ENCODE measurements at places on chromosomes 6 and 20.

DNA sequence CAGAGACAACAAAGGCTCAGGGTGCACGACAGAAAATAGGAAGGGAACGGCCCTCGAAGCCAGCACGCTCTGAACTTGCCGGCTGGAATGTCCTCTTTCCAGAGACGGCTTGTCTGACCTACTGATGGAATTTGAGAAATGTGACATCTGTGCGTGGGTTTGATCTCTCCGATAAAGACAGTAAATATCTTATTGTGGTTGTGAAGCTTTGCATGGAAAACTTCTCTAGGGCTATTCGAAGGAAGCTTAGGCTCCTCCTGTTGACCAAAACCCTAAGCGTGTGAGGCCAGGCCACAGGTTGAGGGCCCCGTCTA lies 247.3 kb downstream of the ZNF217 start:
- DNase-seq = no peak

DNA sequence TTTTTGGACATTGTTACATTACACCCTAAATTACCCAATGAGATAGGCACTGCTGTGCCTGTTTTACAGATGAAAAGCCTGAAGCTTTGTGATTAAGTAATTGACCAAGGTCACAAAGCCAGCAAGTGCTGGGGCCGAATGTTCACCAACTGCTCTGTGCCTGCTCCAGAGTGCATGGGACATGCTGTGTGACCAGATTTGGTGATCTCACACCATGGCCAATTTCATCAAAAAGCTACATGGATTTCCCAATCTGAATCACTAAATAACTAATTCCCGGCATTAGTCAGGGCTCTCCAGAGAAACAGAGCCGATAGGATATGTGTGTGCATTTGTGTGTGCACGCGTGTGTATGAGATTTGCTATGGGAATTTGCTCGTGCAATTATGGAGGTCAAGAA lies 228.3 kb upstream of the ECI2 start:
- DNase-seq = no peak

GRCh38 chr6:119459207-119459974 lies 109.8 kb upstream of the MAN1A1 start:
- DNase-seq = no peak

DNA sequence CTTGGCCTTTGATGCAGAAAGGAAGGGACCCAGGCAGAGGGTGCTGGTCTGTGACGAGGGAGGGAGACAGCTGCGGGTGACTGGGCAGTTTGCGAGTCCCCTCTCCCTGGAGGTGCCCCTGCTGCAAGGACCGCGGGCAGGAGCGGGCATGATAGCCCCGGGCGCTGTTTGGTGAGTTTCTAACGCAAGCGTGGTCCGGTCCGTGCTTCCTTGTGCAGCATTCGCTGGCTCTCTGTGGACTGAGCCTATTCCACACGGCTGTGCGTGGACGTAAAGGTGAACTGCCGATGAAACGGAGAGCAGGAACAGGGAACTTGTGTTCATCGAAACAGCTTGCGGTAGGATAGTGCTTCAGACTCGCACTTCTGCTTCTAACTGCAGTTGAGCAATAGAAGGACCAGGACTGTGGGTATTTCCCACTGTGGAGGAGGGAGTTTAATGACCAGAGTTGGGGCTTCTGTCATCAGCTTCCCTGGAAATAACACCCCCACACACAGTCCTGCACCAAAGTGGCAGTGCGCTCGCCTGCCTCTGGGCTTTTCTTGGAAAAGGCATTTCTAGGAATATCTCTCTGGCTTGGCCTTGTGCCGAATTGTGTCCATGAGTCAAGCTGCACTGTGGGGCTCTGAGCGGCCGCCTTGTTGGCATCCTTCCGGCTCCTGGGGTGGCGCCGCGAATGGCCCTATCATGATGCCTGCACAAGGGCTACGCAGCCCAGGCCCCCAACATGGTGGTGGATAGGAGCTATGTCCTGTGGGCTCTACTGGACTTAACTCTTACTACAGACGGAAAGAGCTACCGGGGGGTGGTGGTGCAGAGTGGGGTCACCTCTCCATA lies 48.9 kb downstream of the DUSP22 start:
- DNase-seq = no peak

DNA sequence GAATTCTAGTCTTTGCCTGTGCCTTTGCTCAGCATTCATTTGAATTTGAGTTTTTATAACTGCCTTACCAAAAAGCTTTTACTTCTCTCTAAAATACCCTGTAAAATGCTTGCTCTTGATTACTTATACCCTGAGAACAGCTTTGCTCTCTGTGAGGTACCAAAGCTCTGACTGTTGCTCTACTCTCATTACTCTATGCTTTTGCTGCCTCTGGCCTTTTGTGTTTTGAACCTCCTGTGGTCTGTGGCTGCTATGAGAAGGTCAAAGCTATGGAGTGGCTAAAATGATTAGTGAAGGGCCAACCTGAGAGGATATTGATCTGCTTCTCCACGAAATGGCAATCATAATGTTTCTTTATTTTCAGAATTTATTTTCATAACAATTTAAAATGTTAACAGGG lies 375.6 kb upstream of the IMPG1 start:
- DNase-seq = no peak

GRCh38 chr20:63027922-63028389 lies 21.2 kb upstream of the BHLHE23 start:
- no peak for DNase-seq

DNA sequence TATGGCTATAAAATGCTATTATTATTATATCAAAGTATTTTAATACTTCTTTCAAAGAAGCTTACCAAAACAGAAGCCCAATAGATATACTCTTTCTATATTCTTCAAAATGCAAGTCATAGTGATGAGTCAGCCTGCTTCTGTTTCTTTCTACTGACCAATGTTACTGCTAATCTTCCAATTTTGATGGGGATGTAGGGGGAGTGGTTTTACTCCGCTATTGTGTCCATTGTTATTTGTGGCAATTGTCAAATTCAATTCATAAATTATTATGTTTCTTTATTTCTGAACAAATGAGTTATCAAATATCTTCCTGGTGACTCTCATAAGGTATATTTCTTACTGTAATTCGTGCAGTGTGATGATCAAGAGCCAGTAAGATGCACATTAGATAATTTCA lies 221.5 kb upstream of the DEFB112 start:
- no peak for DNase-seq

- DNase-seq = no peak
These were observed 38.2 kb downstream of the DZANK1 start for GRCh38 chr20:18428490-18429173.
